GM04503 (cell line): ENCODE measurements at places on chromosomes 7 and 10.
A peak's percentile ranks its signal among the peaks of the same experiment; 100 is the strongest.

- DNase-seq = no peak
Observed at GRCh38 chr7:77465256-77465655, 49.1 kb upstream of the GSAP start.

- DNase-seq = no peak
Observed at GRCh38 chr7:136074843-136075242, 97.7 kb upstream of the MTPN start.

- DNase-seq = no peak
Observed at GRCh38 chr7:123054357-123055133, 59.0 kb upstream of the TAS2R16 start.

DNA sequence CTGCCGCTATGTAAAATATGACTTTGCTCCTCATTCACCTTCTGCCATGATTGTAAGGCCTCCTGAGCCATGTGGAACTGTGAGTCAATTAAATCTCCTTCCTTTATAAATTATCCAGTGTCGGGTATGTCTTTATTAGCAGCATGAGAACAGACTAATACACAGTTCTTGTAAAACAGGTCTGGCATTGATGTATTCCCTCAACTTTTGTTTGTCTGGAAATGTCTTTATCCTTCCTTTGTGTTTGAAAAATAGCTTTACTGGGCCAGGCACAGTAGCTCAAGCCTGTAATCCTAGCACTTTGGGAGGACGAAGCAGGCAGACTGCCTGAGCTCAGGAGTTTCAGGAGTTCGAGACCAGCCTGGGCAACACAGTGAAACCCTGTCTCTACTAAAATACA lies 14.5 kb downstream of the IPMK start:
- no peak for DNase-seq

DNA sequence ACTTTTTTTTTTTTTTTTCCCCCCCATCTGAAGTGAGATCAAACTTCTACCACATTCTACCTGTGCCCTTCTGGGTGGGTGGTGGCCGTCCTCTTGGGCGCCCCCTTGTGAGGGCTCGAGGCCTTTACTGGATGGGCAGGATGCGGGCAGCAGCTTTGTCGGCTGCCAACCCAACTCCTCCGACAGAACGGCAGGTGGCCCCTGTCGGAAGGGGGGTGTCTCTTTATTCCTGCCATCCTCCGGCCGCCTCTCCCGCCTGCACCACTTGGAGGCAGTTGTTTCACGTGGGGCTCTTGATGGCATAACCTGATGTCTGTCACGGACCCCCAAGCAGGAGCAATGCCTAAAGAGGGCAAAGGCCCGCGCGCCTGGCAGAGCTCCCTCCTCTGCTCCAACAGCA lies 31.0 kb downstream of the AMZ1 start:
- no peak for DNase-seq

GRCh38 chr7:140484951-140485499 lies 5.7 kb upstream of the MKRN1 start:
- no peak for DNase-seq

DNA sequence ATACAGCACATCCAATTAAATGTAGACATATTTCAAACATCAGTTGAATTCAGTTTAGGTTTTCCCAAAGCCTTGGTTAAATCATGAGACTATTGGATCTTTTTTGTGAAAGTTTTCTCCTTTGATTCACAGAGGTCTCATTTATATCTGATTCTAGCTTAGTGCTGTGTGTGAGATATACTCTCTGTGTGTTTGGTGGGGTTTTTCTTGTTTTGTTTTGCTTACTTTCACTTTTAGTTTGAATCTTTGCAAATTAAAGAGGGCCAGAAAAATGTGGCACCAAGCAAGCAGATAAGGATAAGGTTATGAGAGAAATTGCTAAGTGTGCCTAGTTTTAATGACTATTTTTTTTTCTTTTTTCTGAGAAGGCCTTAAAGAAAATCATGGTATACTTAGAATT lies 12.6 kb upstream of the OR6B1 start:
- DNase-seq = no peak

DNA sequence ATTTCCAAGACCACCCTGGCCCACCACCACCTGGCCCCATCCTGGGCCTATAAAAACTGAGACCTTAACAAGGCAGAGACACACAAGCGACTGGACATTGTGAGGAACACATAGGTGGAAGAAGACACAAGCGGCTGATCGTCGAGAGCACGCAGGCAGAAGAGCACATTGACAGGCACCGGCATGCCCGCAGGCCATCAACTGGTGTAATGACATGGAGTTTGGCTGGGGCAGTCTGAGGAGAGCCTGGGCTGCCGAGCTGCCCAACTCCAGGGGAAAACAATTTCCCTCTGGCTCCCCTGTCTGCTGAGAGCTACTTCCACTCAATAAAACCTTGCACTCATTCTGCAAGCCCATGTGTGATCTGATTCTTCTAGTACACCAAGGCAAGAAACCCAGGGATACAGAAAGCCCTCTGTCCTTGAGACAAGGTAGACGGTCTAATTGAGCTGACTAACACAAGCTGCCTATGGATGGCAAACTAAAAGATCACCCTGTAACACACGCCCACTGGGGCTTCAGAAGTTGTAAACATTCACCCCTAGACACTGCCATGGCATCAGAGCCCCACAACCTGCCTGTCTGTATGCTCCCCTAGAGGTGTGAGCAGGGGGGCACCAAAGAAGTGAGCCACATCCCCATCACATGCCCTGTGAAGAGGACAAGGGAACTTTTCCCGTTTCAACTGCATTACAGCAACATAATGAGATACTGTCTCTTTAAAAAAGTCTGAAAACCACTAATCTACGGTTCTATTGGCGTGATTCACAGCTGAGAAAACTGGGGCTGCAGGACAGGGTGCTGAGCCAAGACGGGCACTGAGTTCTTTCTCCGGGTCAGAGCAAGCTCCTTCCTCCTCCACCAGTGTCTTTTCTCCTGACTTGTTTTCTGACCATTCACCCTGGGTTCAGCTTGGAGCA lies 18.5 kb upstream of the TNS3 start:
- peak; percentile 58 for DNase-seq

GRCh38 chr7:72465521-72465920 lies 53.4 kb upstream of the CALN1 start:
- DNase-seq = no peak

- DNase-seq = no peak
Observed at GRCh38 chr7:73682745-73683055, 553 bp downstream of the DNAJC30 start.

DNA sequence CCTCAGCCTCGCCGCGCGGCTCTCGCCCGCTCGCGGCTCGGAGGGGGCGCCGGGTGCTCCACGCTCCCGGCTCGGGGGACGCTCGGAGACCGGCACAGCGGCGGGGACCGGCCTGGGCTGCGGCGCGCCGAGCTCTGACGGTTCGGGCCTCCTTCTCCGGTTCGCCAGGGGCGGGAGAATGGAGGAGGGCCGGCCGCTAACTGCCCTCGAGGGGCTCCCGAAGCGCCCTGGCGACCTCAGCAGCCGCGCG lies 232 bp upstream of the GRID1 start:
- DNase-seq = no peak

GRCh38 chr10:123415523-123415922 lies 250.6 kb upstream of the GPR26 start:
- no peak for DNase-seq

- no peak for DNase-seq
Observed at GRCh38 chr7:116511552-116512519, 12.3 kb downstream of the CAV2 start.

GRCh38 chr7:48390388-48391327 lies 219.4 kb downstream of the ABCA13 start:
- no peak for DNase-seq

GRCh38 chr7:70094831-70095230 lies 496.6 kb downstream of the AUTS2 start:
- no peak for DNase-seq

DNA sequence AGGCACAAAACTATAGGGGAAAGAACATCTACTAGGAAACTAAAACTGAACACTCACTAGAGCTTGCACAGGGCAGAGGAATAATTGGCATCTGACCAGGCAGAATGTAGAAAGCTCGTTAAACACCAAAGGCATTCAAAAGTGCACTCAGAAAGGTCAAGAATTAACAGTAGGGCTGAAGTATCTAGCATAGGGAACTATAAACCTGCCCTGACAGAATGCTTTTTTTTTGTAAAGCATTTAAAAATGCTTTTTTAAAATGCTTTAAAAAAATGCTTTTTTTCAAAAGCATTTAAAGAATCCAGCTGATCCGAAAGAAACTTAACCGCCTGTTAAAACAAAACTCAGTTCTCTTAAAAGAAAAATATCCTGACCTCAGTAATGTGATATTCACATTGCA lies 74.6 kb upstream of the EGFR start:
- DNase-seq = no peak

GRCh38 chr7:74380720-74381119 lies 73.0 kb upstream of the GTF2IRD1 start:
- no peak for DNase-seq

GRCh38 chr7:122311734-122312450 lies 7.3 kb upstream of the FEZF1 start:
- no peak for DNase-seq

DNA sequence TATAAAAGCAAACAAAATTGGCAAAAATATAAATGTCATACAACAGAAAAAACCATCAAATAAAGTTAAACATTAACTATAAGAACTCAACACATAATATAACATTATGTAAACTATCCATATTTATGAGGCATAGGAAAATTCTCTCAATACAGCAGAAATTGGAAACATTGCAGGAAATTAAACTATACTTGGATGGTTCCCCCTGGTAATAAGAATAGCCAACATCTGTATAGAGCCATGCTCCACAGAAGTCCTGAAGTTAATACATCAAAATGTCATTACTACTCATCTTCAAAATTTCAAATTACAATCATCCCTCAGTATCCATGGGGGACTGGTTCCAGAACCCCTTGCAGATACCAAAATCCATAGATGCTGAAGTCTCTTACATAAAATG lies 350.5 kb downstream of the PARD3 start:
- no peak for DNase-seq

GRCh38 chr7:70872188-70872587 lies 259.8 kb upstream of the GALNT17 start:
- no peak for DNase-seq

GRCh38 chr10:114855776-114856543 lies 34.4 kb downstream of the FHIP2A start:
- DNase-seq = no peak
